ENCODE measurements at places on chromosomes 12 and 14.

- DNase-seq, result no peak
Observed at GRCh38 chr12:4849115-4849541, 60.6 kb upstream of the KCNA1 start.

- DNase-seq, result no peak
Observed at GRCh38 chr12:84124211-84124610, 788.4 kb downstream of the SLC6A15 start.

- DNase-seq, result no peak
Observed at GRCh38 chr12:127214186-127214585, 1052.8 kb upstream of the TMEM132C start.

DNA sequence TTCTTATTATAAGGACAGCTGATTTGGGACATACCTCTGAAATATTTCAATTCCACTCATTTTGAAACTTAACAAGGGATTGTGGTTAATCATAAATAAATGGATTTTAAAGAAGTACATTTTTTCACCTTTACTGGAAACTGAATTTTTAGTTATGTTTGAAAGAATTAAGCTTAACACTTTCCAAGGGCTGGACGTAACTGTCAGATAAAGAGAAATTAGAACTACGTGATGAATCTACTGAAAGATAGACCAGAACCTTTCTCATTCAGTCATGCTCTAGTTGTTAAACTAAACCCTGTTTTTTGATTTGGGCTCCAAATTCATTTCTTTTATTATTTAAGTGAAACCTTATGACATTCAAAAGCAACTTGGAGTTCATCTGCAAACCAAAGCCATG, 1892.1 kb upstream of the SEL1L start:
- no peak for DNase-seq

DNA sequence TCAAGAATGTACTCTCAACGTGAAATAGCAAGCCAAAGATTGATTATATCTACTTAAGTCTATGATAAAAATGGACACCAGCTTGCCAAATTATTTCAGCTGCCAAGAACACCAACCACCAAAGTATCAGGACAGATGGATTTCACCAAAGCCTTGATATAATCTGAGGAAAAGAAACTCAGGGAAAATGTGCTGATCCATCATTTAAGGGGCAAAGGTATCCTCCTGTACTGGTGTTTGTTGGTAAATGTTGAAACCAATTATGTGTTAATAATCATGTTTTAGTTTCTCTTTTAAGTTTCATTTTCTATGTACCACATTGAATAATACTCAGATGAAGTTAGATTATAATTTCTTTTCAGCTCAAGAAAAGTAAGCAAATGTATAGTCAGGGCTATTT, 1284.3 kb upstream of the TMEM132C start:
- no peak for DNase-seq

GRCh38 chr12:26010293-26010821, 51.9 kb downstream of the RASSF8 start:
- DNase-seq, result no peak

DNA sequence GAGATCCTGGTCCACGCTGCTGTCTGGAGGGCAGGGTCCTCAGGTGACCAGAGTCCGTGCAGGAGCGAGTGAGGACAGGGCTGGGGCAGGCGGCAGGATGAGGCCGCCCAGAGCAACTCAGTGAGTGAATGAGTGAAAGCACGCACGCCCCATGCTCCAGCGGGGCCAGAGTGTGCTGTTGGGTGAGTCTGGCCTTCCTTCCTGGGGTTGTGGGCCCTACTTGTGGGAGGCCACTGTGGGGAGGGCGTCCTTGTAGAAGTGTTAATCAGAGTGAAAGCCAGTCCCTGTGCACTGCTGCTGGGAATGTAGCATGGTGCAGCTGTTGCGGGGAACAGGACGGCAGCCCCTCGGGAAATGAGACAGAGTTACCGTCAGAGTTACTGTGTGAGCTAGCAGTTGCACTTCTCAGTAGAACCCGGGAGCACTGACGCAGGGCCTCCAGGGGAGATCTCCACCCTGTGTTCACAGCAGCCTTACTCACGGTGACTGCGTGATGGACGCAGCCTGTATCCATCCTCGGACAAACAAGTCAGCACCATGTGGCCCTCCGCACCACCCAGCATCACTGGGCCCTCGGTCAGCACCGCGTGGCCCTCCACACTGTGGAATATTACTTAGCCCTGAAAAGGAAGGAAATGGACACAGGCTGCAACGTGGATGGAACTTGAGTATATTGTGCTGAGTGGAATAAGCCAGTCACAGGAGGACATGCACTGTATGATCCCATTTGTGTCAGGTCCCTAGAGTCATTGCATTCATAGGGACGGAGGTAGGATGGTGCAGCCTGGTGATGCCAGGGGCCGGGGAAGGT, 22.1 kb downstream of the PACS2 start:
- no peak for DNase-seq

DNA sequence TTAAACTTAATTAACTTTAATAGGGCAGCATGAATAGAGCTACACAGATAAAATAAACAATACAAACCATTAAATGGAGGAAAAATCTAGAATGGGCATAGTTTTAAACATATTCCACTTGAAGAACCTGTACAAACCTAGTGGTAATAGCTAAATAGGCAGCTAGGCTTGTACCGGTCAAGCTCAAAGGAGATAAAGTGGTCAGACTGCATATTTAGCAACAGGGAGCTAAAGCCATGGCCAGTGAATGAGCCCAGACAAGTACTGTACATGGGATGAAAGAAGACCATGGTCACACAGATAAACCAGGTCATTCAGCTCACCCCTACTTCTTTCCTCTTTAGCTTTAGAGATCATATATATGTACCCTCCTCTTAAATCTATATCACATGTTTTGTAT, 186.6 kb upstream of the KRR1 start:
- DNase-seq, result no peak

DNA sequence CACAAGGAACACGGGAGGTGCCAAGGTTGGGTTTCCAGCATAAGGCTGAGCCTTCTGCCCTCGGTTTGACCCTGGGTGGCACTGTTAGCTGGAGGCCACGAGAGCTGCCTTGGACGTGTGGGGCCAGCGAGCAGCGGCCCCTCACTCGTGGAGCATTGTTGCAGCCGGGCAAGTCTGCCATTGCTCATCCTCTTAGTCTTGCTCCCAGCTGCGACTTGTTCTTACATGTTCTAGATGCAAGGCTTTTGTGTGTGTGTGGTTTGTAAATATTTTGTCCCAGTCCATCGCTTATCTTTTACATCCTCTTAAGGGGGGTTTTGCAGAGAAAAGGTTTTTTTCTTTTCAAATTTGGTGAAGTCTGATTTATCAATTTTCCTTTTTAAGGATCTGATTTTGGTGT, 21.1 kb upstream of the C1S start:
- DNase-seq, result no peak

GRCh38 chr12:76449583-76449982, 101.4 kb upstream of the BBS10 start:
- no peak for DNase-seq

GRCh38 chr12:9264546-9264945, 56.4 kb upstream of the PZP start:
- DNase-seq, result no peak

DNA sequence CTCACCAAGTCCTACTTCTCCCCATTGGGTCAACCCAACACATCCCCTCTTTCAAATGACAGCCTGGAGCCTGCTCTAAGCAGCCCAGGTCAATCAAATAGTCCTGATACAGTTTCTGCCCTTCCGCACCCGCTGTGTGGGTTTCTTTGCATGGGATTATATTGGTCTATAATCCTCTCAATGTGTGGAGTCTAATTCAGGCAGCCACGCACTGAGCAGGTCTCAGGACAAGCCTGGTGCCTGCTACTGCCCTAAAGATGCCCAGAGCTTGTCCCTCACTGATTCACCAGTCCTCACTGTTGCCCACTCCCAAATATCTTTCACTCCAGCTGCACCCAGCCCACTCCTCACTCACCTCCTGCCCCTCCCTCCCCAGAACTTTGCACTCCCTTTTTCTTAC, 16.4 kb downstream of the ACTN1 start:
- peak; percentile 56 for DNase-seq

- DNase-seq, result peak; percentile 30
Observed at GRCh38 chr14:75562089-75562488, 16.3 kb upstream of the FLVCR2 start.

GRCh38 chr12:46921764-46922133, 96.0 kb upstream of the SLC38A4 start:
- no peak for DNase-seq

DNA sequence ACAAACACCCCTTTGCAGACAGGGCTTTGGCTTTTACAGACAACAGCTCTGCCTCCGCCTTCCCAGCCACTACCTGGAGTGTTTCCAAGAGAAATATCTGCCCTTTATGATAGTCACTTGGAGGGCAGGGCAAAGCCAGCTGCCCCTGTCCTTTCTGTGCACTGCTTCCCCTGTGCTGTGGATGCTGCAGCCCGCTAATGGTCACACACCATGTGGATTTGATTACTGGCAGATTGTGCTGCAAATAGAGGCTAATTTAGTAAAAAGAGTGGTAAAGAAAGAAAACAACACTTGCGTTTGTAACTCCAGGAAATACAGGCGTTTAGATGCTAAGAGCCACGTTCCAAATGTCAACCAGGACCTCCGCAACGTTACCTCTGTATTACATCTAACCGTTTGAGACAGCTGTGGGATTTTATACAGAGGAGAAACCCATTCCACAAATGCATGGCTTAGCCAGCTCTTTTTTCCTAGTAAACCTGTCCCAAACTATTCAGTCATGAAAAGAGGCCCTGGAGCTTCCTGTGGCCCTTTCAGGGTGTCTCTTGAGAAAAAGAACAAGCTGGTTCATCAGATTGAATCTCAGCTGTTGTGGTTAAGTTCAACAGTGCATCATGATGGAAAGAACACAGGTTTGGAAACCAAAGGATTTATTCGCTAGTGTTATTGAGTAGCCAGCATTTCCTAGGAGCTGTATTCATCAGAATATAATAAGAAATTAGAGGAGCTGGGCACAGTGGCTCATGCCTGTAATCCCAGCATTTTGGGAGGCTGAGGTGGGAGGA, 30.1 kb upstream of the PWP1 start:
- no peak for DNase-seq

GRCh38 chr12:55823419-55823818, 5.6 kb downstream of the ORMDL2 start:
- DNase-seq, result no peak

GRCh38 chr12:6961278-6961694, 9.2 kb downstream of the PHB2 start:
- DNase-seq, result peak; percentile 91

DNA sequence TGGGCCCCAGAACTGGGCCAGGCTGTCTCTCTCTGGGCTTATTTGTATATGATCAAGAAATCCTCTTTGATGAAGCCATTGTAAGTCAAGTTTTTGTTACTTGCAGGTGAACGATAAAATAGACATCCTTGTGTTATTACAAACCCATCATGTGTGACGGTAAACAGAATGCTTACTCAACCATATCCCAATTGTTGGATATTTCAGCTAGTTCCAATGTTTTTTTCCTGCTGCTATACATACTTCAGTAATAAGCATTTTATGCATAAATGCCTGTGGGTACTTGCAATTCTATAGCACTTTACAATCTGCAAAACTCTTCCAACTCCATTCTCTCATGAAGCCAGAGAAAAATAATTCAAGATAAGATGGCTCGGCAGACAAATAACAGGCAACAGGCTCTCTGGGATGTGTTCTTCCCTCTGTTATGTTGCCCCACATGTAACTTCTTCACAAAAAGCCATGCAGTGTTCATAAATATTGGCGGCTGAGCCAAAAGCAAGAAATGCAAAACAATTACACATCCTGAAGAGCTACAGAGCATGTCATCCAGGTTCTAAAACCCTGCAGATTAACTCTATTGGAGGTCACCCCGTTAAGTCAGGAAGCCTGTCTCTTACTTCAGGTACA, 69.5 kb downstream of the CLMN start:
- DNase-seq, result no peak

GRCh38 chr12:91249054-91249453, 66.4 kb upstream of the DCN start:
- DNase-seq, result no peak

DNA sequence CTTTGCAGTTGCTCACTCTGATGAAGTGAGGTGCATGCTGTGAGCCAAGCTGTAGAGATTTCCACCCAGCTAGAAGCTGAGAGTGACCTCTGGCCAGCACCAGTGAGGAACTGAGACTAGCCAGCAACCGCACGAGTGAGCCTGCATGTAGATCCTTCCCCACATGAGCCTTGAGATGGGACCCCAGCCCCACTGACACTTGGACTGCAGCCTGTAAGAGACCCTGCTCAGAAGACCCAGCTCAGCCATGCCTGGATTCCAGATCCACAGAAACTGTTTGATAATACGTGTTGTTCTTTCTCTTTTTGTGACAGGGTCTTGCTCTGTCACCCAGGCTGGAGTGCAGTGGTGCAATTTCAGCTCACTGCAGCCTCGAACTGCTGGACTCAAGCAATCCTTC, 229.2 kb downstream of the GLT1D1 start:
- no peak for DNase-seq

GRCh38 chr12:58435647-58436046, 484.7 kb downstream of the LRIG3 start:
- no peak for DNase-seq

DNA sequence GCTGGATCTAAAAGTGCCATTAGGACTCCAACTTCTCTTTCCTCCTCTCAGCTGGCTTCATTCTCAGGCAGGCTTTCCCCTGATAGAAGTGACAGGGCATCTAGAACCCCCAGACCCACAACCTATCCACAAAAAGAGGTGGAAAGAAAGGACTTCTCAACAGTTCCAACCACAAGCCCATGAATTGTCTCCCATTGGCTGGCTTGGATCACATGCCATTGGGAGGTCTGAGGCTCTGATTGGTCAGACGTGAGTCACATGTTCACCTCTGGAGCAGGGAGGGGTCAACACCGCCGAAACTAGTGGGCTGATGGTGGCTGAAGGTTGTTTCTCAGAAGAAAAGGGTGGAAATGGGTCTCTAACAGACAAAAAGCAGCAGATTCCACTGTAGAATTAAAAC, 47.2 kb downstream of the DRAM1 start:
- DNase-seq, result no peak

GRCh38 chr14:73402579-73402978, 55.8 kb downstream of the NUMB start:
- no peak for DNase-seq

GRCh38 chr14:64968167-64968566, 4.0 kb downstream of the RAB15 start:
- DNase-seq, result peak; percentile 44

GRCh38 chr14:52076334-52076733, 7.5 kb upstream of the NID2 start:
- DNase-seq, result peak; percentile 84
